H4 (cell line): ENCODE measurements at places on chromosomes 5 and 9. TPM values are rescaled to one million over a fixed set of nuclear protein-coding genes. Genes with fewer than 3 reads are reported as not detected.

- DNase-seq: no peak
Observed at GRCh38 chr9:114560956-114561355, 26.6 kb upstream of the ATP6V1G1 start.

DNA sequence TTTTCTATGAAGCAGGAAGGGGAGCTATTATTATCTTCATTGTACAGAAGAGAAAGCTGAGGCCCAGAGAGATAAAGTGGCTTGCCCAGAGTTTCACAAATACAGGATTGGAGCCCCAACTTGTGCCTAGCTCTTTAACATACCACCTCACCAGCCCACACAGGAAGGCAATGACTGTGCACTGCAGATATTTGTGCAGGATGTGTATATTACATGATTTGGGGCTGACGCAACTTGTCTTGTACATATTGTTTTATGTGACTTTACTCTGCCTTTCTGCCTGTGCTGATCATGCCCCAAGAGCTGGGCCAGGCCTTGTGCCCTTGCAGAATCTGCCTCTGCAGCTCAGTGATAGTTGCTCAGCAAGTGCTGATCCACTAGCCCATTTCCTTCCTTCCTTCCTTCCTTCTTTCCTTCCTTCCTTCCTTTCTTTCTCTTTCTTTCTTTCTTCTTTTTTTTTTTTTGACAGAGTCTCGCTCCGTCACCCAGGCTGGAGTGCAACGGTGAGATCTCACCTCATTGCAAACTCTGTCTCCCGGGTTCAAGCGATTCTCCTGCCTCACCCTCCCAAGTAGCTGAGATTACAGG is 106.6 kb upstream of the TBCA start:
- peak; percentile 41 for DNase-seq

DNA sequence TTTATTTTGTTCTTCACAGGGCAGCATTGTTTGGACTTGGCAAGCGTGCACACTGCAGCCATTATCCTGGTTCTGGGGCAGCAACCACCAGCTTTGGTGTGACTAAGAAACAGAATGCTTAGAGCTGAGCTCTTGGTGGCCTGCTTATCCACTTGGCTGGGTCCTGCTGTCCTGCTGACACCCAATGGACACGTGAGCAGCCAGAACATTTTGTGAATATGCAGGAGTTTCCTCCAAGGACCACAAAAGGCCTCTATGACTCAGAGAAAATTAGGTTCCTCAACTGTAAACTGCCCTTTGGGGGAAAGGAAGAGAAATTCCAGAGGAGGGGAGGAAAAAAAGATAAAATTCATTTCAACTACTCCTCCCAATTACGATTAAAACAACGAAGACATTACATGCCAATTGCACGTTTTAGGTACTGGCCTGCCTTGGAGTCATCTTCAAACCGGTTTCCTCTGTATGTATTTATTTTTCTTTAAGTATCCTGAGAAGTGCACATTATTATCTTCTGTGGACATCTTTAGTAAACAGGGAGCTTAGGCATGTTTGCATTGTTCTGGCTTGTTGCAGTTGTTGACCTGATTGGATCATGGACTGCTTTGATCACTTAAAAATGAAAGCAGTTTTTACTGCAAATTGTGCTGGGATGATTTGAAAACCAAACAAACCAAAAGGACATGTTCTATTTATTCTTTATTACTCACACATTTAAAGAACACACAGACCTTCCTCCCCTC is 82.3 kb upstream of the TLE4 start:
- DNase-seq: peak; percentile 86

GRCh38 chr5:150143350-150144245 is 12.0 kb downstream of the PDGFRB start:
- peak; percentile 81 for DNase-seq

- no peak for DNase-seq
Observed at GRCh38 chr5:179867079-179867465, 8.5 kb upstream of the MRNIP start.

- no peak for DNase-seq
Observed at GRCh38 chr5:78527925-78528324, 120.6 kb downstream of the LHFPL2 start.

DNA sequence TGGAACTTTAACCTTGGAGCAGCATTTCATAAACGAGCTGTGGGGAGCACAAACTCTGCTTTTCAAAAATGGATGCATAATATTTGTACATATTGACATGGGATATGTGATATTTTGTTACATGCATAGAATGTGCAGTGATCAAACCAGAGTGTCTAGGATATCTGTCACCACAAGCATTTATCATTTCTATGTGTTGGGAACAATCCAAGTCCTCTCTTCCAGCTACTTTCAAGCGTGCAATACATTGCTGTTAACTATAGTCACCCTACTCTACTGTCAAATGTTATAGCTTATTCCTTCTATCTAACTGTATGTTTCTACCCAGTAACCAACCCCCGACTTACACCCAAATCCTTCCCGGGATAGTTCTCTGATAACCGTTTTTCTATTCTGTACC is 15.0 kb upstream of the C5orf58 start:
- DNase-seq: no peak

DNA sequence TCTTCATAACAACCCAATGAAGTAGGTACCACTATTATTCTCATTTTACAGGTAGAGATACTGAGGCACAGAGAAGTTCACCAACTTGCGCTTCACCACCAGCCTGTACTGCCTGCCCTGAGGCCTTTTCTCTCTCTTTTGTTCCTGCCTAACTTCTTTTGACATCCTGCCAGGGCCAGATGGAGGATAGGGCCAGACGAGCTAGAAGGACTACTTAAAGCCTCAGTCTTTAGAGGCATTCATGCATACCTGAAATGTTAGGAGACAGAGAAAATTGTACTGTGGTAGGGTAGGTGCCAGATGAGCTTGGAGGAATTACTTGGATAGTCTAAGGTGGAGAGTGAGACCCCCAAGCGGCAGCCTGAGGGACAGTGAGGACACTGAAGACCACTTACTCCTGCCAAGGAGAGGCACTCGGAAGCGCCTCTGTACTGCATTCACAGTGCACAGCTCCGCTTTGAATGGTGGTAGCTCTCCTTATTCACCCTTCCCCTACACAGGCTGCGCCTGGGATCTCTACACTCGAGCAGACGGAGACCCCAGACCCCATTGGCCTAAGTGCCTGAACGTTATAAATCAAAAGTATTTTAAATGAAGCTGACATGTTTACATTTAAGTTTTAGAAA is 6.2 kb upstream of the ORM1 start:
- no peak for DNase-seq

GRCh38 chr9:129139233-129139992 is 28.2 kb downstream of the PTPA start:
- peak; percentile 87 for DNase-seq

DNA sequence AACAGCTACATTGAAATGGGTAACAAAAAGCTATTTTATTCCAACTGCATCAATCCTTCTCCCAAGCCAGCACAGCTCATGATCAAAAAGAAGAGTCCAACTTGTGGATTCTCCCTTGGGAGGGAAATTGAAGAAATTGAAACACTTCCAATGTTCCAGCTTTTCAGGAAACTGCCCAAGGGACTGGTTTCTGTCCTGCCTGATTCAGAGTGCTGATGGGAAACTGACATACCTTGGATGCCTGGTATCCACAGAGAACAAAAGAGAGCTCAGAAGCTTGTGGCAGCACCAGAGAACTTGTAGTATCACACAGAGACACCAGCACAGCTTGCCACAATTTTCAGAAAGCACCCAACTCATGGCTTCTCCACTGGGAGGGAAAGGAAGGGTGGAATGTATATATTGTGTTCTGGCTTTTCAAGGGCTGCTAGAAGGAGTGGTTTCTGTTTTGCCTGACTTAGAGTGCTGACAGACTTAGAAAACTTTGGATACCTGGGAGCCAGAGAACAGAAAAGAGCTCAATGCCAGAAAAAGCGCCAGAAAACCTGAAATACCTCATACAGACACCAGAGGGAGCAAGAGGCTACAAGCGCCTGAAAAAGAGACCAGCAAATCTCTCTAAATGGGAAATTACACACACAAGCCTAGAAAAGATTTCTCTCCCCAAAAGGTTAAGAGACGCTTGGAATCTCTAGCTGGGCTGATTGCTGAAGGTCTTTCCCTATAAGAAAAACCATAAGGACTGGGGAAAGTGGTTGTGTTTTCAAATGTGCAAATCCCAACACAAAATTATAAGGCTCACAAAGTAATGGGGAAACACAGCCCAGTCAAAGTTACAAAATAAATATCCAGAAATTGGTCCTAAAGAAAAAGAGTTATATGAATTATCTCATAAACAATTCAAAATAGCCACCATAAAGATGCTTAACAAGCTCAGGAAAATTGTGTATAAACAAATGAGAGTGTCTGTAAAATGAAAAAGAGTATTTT is 178.8 kb downstream of the SPOCK1 start:
- peak; percentile 41 for DNase-seq

DNA sequence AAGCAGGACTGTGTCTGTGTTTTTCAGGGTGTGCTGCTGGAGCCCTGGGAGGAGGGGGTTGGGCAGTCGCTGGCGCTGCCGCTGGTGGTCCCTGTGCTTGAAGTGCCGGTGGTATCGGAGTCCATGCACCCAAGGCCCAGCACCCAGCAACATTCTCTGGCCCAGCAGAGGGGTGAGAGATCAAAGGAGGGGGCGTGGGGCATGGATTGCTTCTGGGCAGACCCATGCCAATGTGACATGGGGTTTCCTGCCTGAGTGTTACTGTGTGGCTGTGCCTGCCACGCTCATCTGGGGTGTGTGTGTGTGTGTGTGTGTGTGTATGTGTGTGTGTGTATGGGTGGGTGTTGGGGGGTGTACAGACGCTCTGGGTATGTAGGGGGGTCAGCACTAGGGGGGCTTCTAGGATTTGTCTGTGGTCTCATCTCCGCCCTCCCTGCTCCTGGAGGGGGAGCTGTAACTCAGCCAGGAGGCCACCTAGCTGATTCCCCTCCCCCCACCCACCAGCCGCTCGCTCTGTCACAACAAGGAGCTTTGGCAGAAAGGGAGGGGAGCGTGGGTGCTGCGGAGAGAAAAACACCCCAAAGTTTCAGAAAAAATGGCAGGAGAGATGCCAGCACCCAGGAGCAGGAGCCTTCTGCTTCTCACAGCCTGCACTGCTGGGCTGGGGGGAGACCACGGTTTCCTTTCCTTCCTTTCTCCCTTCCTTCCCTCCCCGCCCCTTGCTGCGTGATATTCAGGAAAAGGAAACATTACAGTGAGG is 35.9 kb upstream of the HSPA9 start:
- DNase-seq: no peak

DNA sequence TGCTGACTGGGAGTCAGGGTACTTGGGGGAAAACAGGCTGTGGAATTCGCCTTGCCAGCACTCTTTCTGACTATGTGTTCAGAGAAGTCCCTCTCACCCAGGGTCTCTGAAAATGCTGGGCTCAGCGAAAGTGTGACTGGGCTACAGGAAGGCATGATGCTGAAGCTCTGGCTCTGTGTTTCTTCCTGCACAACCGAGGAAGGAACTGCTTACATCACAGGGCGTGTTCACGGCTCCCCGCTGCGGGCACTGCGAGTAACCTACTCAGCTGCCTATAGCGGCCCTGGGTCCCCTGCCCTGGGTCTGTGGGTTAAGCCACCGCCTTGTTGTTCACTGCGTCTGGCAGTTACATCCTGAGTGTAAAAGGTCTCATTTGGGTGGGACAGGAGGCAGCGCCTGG is 222.4 kb upstream of the IRX4 start:
- DNase-seq: no peak

GRCh38 chr5:177433658-177434217 is 7.3 kb downstream of the GRK6 start:
- DNase-seq: no peak

GRCh38 chr9:128636556-128637530 is 19.8 kb downstream of the DYNC2I2 start:
- peak; percentile 5 for DNase-seq

- no peak for DNase-seq
Observed at GRCh38 chr5:130601-131131, 38.7 kb downstream of the PLEKHG4B start.

- no peak for DNase-seq
Observed at GRCh38 chr5:123582550-123583285, 70.7 kb downstream of the CSNK1G3 start.

- no peak for DNase-seq
Observed at GRCh38 chr9:93572636-93573515, 3.5 kb upstream of the PHF2 start.

The SPATA31E1 gene
- total RNA-seq: not detected in 2 replicates

The SCGB3A2 gene
- total RNA-seq: not detected in 2 replicates

The BHMT2 gene
- not detected in 2 replicates for total RNA-seq

The CYLC2 gene
- total RNA-seq: not detected in 2 replicates

The SLC6A7 gene
- total RNA-seq: not detected in 2 replicates

The DOLPP1 gene
- 17.1 and 17.5 TPM in 2 replicates for total RNA-seq

The SHOC1 gene
- total RNA-seq: 0.94 and 1.5 TPM in 2 replicates

The FSTL4 gene
- 0.14 and 0.47 TPM in 2 replicates for total RNA-seq

The RNF208 gene
- 0.31 TPM in 1 of 2 replicates, not detected in the other for total RNA-seq

The FBP2 gene
- 0.17 and 0.41 TPM in 2 replicates for total RNA-seq

The CEP120 gene
- 12.5 and 17.0 TPM in 2 replicates for total RNA-seq

The RFESD gene
- total RNA-seq: 1.5 and 2.2 TPM in 2 replicates

The GIN1 gene
- 4.6 and 7.9 TPM in 2 replicates for total RNA-seq

The PCDHB7 gene
- total RNA-seq: 5.1 and 6.9 TPM in 2 replicates
